ENCODE measurements at places on chromosomes 11 and 22.

- no peak for DNase-seq
Measured at GRCh38 chr11:42065199-42065598, 605.7 kb upstream of the LRRC4C start.

GRCh38 chr11:69913591-69914285 is 94.5 kb upstream of the FGF3 start:
- no peak for DNase-seq

GRCh38 chr11:71461696-71462095 is 8.7 kb downstream of the NADSYN1 start:
- DNase-seq: no peak

DNA sequence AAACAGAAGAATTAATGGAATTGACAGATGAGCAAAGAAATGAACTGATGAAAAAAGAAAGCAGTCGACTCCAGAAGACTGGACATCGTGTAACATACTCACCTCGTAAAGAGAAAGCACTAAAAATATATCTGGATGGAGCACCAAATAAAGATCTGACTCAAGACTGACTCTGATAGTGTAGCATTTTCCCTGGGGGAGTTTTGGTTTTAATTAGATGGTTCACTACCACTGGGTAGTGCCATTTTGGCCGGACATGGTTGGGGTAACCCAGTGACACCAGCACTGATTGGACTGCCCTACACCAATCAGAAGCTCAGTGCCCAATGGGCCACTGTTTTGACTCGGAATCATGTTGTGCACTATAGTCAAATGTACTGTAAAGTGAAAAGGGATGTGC is 52.4 kb downstream of the DKK3 start:
- no peak for DNase-seq

DNA sequence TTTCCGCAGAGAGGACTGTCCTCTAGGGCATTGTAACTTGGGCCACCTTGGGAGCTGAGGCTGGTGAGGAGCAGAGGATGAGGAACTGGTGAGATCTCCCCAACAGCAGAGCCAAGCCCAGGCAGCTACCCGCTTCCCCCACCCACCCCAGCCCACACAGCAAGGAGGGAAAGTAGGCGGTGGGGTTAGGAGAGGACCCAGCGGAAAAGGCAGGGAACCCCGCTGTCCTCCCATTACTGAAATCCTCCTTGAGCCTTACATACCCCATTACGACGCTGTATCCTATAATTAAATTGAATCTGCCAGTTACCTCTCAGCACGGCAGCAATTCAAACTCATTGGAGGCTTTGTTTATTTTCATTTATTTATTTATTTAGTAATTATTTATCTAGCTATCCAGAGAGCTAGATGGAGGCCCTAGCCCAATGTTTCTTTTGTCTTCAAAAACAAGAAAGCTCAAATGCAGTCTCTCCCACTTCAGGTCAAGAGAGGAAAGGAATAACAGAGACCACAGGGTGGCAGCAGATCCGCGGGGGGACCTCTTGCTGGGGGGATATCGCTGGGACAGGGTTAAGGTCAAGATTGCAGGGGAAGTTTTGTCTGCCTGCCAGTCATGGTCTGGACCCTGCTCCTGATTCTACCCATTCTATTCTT is 218.0 kb downstream of the ST3GAL4 start:
- no peak for DNase-seq

DNA sequence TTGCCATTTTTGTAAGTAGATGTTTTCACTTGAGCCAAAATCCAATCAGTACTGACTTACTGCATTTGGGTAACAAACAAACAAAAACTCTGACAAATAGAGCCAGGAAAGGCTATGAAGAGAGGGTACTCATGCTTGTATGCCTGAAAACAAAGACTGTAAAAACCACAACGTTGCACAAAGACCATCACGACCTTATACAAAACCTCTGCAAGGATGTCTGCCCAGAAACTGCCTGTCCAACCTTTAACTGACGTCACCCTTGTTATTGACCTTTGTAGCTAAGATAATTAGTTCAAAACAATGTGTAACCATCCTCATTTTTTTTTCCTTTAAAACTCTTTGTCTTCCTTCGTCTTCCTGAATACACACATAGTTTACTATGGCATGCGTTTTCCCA is 804 bp upstream of the CREBZF start:
- DNase-seq: no peak

DNA sequence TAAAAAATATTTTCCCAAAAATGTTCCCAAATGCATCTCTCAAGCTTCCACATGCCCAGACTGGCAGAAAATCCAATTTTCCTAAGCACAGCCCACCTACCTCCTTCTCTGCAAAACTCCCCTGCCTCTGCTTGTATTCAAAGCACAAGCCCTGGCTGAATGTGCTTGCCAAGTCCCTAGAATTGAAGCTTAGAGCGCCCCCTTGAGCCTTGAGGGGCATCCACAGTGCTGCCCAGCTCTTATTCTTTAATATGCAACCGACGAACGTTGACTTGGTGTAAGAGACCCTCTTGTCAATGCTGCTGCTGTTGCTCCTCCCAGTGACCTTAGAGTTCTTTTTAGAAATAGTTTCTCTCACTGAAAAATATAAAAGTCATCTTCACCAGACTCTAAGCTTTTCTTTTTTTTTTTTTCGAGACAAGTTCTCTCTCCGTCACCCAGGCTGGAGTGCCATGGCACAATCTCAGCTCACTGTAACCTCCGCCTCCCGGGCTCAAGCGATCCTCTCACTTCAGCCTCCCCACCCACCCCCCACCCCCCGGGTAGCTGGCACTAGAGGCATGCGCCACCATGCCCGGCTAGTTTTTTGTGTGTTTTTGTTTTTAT is 63.5 kb upstream of the CAPRIN1 start:
- DNase-seq: peak; percentile 81

DNA sequence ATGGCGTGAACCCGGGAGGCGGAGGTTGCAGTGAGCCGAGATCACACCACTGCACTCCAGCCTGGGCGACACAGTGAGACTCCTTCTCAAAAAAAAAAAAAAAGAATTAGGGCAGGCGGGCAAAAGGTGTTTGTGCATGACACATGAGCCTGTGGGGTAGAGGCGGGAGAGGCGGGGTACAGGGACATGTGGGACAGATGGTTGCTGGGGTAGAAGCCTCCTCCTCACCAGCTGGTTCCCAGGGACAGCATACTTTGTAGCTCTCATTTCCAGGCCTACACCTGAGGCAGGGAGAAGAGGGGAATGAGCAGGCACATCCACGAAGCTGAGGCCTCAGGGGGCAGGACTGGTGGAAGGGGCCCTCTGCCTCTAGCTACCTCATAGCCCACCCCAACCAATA is 23.7 kb downstream of the YWHAH start:
- no peak for DNase-seq

DNA sequence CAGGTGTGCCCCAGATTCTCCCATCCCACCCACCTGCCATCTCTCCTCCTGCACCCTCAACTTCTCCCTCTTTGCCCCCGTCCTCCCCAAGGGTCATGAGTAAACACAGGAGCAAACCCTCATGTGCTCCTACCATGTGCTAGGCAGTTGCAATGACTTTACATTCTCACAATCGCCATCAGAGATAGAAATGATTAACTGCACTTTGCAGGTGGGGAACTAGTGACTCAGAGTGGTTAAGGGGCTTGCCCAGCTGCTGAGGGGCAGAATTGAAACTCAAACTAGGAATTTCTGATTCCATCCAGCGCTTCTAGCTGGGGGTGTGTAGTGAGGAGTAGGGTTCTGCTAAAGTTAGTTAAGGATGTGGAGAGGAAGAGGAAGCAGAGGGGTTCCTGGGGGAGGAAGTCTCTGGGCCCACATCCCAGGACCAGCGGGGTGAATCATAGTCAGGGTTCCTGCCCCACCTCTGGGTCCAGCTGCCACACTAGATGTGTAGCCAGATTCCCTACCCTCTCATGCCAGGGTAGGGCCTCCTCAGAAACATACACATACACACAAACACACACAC is 16.0 kb upstream of the PRG2 start:
- DNase-seq: peak; percentile 31

GRCh38 chr11:113420808-113421207 is 33.2 kb downstream of the ANKK1 start:
- no peak for DNase-seq

DNA sequence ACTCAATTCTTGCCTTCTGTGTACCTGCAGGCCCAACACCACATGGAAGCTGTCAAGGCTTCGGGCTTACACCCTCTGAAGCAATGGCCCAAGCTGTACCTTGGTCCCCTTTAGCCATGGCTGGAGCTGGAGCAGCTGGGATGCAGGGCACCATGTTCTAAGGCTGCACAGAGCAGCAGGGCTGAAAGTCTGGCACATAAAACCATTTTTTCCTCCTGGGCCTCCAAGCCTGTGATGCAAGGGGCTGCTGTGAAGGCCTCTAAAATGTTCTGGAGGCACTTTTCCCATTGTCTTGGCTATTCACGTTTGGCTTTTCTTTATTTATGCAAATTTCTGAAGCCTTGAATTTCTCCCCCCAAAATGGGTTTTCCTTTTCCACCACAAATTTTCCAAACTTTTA is 102.1 kb upstream of the SLC5A12 start:
- no peak for DNase-seq

- no peak for DNase-seq
Measured at GRCh38 chr11:66857927-66858185, 992 bp downstream of the LRFN4 start.

DNA sequence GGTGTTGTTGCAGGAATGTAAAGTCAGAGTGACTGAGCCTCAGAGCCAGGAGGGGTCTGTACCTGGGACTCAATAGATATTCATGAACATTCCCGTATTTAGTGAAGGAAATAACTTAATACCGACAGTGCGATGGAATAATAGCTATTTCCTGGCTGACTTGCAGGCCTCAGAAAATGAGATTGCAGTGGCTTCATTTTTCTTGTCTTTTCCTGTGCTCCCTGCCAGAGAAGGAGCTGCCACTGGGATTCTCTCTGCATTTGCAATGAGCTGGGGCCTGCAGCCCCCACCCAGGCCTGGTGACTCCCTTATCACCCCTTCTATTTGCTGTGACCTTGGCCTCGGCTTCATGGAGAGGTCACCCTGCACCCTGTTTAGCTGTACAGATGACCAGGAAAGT is 173.4 kb downstream of the MIAT start:
- no peak for DNase-seq

DNA sequence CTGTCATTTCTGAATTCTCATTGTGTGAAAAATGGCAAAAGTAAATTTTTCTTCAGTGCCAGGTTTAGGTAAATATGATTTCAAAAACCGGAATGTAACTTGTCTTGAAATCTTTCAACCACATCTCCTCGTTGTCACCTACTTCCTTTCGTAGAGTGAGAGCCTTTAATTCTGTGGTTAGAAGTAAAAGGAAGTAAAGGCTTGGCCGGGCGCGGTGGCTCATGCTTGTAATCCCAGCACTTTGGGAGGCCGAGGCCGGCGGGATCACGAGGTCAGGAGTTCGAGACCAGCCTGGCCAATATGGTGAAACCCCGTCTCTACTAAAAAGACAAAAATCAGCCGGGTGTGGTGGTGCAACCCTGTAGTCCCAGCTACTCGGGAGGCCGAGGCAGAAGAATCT is 29.8 kb downstream of the SGSM3 start:
- no peak for DNase-seq

- no peak for DNase-seq
Measured at GRCh38 chr11:111528557-111528956, 12.0 kb upstream of the LAYN start.

GRCh38 chr11:12458042-12458441 is 80.7 kb downstream of the PARVA start:
- DNase-seq: no peak

DNA sequence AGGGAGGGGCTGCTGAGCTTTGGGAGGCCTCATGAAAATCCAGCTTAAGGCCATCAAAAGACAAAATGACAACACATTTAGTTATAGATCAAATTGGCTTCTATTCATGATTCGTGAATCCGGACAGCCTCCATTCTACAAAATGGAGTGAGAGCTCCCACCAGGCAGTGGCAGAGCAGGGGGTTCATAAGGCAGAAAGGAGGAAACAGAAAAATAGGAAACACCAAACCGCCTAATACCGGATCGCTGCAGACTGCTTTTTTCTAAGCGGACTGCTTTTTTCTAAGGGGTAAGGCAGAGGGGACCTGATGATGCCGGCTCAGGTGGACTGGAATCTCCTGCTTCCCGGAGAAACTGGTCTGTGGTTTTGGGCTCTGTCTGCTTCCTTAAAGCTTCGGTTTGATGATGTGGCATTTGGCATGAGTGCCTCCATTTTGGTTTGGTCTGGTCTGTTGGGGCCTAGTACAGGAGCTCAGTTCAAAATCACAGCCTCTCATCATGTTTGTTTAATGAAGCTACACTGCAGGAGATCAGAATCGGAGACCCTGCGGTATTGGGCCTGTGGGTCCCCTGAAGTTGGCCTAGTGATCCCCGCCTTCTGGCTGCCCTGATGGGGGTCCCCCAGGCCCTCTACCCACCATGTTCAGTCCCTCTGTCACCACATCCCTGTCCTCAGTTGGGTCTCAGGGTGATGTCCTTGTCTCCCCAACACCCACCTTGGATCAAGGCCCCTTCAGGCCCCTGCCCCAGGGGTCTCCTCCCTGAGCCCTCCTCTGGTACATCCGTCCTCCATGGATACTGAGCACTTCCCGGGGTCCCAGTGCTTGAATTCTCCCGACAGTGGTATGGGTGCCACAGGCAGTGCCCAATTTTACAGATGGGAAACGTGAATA is 1.2 kb downstream of the ALDH3B1 start:
- no peak for DNase-seq

DNA sequence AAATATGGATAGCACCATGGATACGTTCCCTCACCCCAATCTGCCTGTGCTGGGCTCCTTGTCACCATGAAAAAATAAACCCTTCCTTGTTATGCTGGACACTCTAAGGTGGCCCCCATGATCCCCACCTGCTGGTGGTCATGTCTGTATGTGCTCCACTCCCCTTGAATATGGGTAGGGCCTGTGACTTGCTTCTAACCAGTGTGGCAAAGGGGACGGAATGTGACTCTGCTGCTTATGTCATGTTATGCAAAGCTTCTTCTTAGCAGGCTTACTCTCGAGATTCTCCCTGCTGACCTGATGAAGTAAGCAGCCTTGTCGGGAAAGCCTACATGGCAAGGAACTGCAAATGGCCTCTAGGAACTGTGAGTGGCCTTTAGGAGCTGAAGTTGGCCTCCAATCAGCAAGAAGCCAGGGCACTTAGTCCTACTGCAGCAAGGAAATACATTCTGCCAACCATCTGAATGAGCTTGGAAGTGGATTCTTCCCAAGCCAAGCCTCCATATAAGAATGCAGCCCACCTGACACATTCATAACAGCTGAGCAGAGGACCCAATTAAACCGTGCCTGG is 159.9 kb downstream of the CCDC34 start:
- no peak for DNase-seq

- no peak for DNase-seq
Measured at GRCh38 chr11:35844579-35844978, 99.3 kb upstream of the LDLRAD3 start.

DNA sequence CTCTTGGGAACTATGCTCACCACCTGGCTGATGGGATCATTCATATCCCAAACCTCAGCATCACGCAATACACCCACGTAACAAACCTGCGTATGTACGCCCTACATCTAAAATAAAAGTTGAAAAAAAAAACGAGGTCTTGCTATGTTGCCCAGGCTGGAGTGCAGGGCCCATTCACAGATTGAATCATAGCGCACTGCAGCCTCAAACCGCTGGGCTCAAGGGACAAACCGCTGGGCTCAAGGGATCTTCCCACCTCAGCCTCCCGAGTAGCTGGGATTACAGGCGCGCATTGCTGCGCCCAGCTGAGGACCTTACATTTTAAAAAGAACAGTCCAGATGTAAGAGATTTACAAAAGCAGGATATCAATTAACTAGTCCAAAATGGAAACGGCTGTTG is 41.9 kb upstream of the EMID1 start:
- no peak for DNase-seq

- DNase-seq: no peak
Measured at GRCh38 chr11:70281156-70281609, 10.7 kb downstream of the PPFIA1 start.

Measured in activated naive CD4-positive, alpha-beta T cell treated with anti-CD3 and anti-CD28 coated beads, Interleukin-2, amount 50 U/mL, for 72 hours (primary cell).